ENCODE measurements at places on chromosomes 6 and 20. TPM values are rescaled to one million over a fixed set of nuclear protein-coding genes. Genes with fewer than 3 reads are reported as not detected.

BACH2 gene
- total RNA-seq, result 2.8 TPM

DNA sequence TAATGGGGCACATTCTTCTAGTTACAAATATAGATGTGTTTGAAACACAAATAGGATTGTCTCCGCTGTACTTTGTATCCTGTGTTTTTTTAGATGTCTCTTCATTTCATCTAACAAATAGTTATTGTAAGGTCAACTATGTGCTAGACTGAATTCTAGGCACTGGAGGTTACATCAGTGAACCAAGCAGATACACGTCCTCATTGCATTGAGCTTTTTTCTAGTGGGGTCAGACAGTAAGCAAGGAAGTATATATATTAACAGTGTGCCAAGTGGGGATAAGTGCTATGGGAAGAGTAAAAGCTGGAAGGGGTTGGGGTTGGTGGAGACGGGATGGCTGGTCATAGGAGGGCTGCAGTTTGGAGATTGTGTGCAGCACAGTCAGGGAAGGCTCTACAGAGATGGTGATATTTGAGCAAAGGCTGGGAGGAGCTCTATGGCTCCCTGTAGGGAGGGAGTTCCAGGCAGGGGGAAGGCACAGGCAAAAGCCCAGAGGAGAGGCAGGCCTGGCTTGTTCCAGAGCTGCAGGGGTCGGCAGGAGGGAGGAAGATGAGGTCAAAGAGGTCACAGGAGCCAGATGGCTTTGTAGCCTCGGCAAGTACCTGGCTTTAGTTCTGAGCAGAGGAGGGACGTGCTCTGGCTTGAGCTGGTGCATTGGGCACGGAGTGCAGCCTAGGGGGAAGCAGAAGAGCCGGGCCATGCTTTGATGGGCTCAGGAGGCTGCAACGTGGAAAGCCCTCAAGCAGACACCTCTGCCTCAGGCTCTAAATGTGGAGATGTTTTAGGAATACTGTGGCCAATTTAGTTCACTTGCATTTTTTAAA lies 152.3 kb downstream of the ZDHHC14 start:
- no peak overlapping the region for H3K4me3 ChIP-seq
- no peak overlapping the region for H3K27ac ChIP-seq
- H3K4me1 ChIP-seq, result peaks cover 25% of the 10 kb centered on the region

DNA sequence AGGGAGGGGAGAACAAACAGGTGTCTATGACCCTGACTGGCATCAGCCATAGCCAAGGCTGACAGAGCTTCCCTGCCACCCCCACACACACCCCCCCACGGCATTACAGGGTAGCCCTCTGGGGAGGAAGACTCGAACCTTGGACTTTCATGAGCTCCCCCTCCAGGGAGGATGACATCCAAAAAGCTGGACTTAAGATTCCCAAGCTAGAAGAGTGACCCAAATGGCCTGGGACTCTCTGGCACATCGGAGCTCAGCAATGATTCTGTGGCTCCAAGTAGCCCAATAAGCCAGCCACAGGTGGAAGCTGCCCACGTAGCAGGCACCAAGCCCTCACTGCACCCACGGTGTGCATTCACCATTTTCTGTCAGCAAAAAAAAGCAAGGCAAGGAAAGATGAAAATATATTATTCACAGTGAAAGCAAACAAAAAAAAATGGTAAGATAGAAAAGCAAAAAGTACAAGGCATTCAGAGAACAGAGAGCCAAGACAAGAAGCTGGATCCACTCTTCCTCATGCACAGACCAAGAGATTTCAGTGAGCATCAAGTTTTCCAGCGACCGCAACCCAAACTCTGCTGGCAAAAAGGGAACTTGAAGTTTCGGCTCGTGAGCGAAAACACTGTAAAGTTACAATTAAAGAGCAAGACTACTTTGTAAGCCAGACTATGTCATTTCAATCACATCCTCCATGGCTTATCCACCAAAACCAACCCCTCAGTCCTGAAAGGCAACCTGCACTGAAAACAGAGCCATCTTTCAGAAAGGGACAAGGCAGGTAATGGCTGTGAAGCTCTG lies 10.9 kb downstream of the JAG1 start:
- no peaks in the 10 kb centered on the region for H3K27me3 ChIP-seq
- DNase-seq, result no peak
- no peaks in the 10 kb centered on the region for H3K4me1 ChIP-seq

DNA sequence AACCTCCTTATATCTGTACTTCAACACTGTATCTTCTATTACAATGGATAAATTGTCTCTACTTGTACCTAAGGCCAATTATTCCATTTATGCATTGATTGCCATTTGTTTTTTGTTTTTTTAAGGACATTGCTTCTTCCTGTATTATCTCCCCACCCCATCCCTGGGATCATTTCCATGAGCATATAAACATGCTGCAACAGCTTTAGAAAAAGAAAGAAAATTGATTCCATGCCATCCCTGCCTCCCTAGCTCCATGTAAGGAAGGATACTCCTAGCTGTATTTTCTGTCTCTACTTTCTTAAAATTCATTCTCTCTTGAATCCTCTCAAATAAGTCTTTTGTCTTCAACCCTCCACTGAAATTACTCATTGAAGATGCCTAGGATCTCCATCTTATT lies 101.8 kb upstream of the SIM1 start:
- no peak overlapping the region for H3K4me3 ChIP-seq
- no peak overlapping the region for H3K27ac ChIP-seq
- DNase-seq, result no peak
- no peaks in the 10 kb centered on the region for H3K4me1 ChIP-seq
- no peaks in the 10 kb centered on the region for H3K27me3 ChIP-seq

DNA sequence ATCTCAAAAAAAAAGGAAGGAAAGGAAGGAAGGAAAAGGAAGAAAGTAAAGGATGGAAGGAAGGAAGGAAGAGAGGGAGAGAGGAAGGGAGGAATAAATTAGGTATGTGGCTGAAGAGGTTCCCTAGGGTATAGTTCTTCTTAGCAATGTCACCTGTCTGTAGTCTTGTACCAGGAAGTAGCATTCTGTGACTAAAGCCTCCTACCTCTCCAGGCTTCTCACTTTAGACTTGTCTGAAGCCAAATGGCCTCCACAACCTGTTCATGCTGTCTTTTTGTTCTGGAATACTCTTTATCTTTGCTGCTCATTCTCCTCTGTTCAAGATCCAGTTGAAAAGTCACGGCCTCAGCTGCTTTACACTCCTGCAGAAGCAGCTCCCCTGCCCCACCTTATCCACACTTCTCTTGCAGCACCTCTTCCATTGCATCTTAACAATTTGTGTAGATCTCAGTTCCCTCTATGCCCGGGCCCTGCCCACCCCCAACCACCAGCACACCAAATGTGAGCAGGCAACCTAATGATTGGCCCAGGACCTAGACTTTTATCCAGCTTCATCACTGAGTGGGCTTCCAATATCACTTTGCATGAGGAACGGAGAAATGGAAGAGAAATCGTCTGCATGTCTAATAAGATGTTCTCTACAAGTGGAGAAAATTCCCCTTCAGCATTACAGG lies 19.1 kb downstream of the GCNT2 start:
- H3K36me3 ChIP-seq, result no peaks in the 10 kb centered on the region
- no peak overlapping the region for H3K4me3 ChIP-seq
- peaks cover 3% of the 10 kb centered on the region for H3K4me1 ChIP-seq
- no peak overlapping the region for H3K27ac ChIP-seq
- no peaks in the 10 kb centered on the region for H3K27me3 ChIP-seq

DNA sequence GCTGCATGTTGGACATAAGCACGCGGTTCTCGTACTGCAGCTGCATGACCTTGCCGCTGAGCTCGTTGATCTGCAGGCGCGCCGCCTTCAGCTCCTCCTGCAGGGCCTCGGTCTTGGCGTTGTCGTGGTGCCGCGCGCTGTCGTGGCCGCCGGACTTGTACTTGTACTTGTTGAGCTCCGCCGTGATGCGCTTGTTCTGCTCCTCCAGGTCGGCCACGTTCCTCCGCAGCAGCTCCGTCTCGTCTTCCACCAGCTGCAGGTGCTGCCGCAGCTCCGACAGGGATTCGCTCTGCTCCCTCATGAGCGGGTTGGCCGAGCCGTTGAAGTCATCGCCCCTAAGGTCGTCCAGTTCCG lies 16.6 kb upstream of the KIAA0408 start:
- H3K27ac ChIP-seq, result no peak overlapping the region
- no peak for DNase-seq
- no peak overlapping the region for H3K4me3 ChIP-seq
- no peaks in the 10 kb centered on the region for H3K27me3 ChIP-seq
- H3K36me3 ChIP-seq, result no peaks in the 10 kb centered on the region

GRCh38 chr6:8995156-8995555 lies 559.8 kb upstream of the SLC35B3 start:
- H3K36me3 ChIP-seq, result no peaks in the 10 kb centered on the region
- no peaks in the 10 kb centered on the region for H3K4me1 ChIP-seq

- H3K27me3 ChIP-seq, result no peaks in the 10 kb centered on the region
- H3K4me3 ChIP-seq, result no peak overlapping the region
- no peak overlapping the region for H3K27ac ChIP-seq
- no peak for DNase-seq
- H3K36me3 ChIP-seq, result no peaks in the 10 kb centered on the region
Observed at GRCh38 chr20:61654726-61655125, 402.7 kb downstream of the CDH4 start.

GRCh38 chr6:40918040-40918651 lies 120.9 kb downstream of the UNC5CL start:
- H3K4me1 ChIP-seq, result peaks cover 18% of the 10 kb centered on the region
- H3K27ac ChIP-seq, result no peak overlapping the region
- H3K36me3 ChIP-seq, result no peaks in the 10 kb centered on the region
- no peak for DNase-seq
- H3K4me3 ChIP-seq, result no peak overlapping the region

GRCh38 chr20:46188866-46189541 lies 70.9 kb downstream of the CD40 start:
- no peaks in the 10 kb centered on the region for H3K4me1 ChIP-seq
- H3K27me3 ChIP-seq, result no peaks in the 10 kb centered on the region
- no peaks in the 10 kb centered on the region for H3K36me3 ChIP-seq
- H3K4me3 ChIP-seq, result no peak overlapping the region
